ENCODE measurements at places on chromosomes 3 and 15. TPM values are rescaled to one million over a fixed set of nuclear protein-coding genes. Genes with fewer than 3 reads are reported as not detected.

DNA sequence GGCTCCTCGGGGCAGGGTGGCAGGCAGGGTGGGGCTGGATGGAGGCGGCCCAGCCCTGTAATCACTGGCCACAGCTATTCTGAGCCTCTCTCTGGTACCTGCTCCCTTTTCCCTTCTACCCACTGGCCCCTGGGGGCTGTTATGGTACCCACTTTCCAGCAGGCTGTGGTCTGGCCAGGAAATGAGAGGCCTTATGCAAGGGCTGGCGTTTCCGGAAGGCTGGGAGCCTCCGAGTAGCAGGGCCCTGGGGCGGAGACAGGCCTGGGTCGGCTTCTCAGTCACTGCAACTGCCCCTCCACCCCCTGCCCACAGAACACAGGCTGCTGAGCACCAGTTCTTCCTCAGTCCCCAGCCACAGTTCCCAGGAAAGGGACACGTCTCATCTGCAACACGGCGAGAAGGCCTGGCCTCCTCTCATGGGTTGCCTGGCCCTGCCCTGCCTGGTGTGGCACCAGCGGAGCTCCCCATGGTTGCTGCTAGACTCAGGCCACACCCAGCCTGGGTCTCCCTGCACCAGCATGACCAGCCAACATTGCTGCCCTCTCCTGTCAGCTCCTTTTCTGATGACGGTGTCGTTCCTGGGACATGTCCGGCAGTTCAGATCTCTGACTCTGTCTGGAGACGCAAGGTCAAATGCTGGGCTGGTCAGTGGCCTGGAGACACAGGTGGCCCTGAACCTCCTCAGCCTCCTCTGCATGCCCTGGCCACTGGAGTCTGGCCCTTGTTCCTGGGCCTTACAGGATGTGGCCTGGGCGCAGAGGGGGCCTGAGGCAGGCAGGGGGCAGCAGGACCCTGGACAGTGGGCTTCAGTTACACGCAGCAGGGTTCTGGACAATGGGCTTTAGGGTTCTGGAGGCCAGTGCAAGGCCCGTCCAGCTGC, 6.5 kb downstream of the CHST13 start:
- DNase-seq: no peak

DNA sequence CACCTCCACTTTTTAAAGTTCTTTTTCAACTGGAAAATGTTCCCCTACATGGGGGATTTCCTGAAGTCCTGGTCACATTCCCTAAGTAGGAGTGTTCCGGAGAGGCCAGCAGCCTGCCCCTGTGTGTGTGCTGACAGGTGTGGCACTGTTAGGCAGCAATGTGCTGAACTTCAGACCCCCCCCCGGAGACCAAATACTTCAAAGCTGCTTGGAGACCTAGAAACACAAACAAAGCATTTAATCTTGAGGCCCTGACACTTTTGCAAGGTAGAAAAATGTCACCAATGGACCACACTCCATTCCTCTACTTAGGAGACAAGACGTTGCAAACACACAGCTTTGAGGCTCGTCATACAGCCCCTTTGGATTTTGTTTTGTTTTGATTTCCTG, 259.6 kb upstream of the CTNNB1 start:
- peak; percentile 79 for DNase-seq

DNA sequence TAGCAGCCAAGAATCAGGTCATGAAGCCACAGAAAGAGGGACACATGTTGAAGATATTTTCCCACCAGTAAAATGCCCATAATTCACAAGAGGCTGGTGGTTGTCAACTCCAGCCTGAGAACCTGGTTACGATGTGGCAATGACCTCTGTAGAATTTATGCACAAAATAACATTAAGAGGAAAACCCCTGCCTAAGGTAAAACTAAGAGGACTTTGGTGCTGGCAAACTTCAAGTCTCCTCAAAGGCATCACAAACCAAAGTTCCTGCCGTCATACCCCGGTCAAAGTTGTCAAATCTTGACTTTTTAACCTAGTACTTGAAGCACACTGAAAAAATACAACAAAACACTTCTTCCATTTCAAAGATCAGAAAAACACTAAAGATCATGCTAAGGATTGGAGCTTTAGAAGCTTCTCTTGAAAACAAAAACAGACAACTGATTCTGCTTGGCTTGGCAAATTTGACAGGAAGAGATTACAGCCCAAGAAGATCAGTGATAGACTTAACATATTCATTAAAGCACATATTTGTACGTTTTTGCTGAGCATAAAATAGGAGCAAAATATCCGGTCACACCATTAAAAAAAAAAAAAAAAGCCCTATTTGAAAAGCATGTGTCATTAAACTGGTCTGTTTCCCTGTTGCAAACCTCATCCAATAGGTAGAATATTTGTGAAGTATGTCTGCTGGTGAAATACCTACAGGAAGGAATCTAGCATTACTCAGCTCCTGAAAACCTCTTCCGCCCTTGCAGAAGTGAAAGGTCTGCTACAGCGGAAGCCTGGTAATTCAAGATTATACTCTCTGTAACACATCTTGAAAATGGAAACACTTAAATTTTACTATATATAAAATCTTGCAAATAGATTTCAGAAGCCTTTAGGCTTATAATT, 22.8 kb downstream of the EIF4E3 start:
- no peak for DNase-seq

DNA sequence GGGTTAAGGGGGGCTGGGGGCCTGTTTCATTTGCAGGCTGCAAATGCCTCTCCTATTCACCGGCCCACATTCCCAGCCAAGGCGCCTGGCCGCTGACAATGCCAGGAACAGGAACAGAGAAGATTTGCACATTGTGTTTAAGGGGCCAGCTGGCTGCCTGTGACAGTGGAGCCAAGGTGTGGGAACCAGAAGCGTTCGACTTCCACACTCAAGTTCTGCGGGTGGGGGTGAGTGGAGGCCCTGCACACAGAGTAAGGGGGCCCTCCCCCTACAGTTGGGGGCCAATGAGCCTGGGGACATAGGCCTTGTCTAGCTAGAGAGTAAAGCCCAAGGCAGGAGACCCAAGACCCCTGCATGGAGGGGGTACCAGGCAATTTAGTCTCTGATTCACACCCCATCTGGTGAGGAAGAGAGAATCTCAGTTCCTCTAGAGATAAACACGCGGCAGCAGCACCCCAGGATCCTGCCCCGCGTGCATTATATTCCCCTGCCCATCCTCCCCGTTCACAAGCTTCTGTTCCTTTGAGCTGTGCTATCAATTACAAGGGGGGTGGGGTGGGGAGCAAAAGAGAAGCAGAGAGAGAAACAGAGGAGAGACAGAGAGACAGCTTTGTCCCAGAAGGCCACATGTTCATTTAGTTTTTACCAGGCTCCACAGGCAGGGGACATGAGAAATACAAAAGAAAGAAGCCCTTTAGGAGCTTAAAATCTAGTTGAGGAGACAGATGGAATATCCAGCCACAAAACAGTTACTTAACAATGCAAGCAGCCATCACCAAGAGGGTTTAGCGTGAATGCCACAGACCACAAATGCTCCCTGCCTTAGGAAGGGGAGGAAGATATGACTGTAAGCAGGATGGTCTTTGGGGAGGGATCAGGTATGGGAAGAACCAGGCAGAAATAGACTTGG, 9.2 kb downstream of the IGDCC3 start:
- DNase-seq: no peak

Gene ITGA11
- total RNA-seq: 1.0 TPM

- no peak for DNase-seq
Observed at GRCh38 chr3:194031867-194032635, 103.9 kb upstream of the HES1 start.

Gene FSTL1
- 55.0 TPM for total RNA-seq

Gene CLDN18
- total RNA-seq: 2.0 TPM
